Aortic smooth muscle cell (primary cell): ENCODE measurements at places on chromosomes 4 and X. TPM values are rescaled to one million over a fixed set of nuclear protein-coding genes. Genes with fewer than 3 reads are reported as not detected.

The NPY2R gene
- 117 and 139 TPM in 2 replicates for total RNA-seq

The XAGE1B gene
- total RNA-seq: not detected in 2 replicates

The APOO gene
- 7.9 and 9.6 TPM in 2 replicates for total RNA-seq

The TCEAL9 gene
- total RNA-seq: 184 and 202 TPM in 2 replicates

The NWD2 gene
- not detected in 2 replicates for total RNA-seq

The MTHFD2L gene
- 11.9 and 12.4 TPM in 2 replicates for total RNA-seq

The DCAF8L2 gene
- total RNA-seq: 0.13 TPM in 1 of 2 replicates, not detected in the other

The CSAG3 gene
- not detected in 2 replicates for total RNA-seq

The NAA11 gene
- 0.06 TPM in 1 of 2 replicates, not detected in the other for total RNA-seq

The TMSB15A gene
- 4.9 and 6.3 TPM in 2 replicates for total RNA-seq

The NALF2 gene
- not detected in 2 replicates for total RNA-seq

The MAGEB17 gene
- total RNA-seq: not detected in 2 replicates

The CNKSR2 gene
- total RNA-seq: 1.5 and 2.9 TPM in 2 replicates

The MYOZ2 gene
- total RNA-seq: 1.7 and 3.9 TPM in 2 replicates

The CENPE gene
- 10.5 and 14.5 TPM in 2 replicates for total RNA-seq

The MAGEA2B gene
- not detected in 2 replicates for total RNA-seq

The RTL5 gene
- 3.7 and 5.6 TPM in 2 replicates for total RNA-seq

The CASP6 gene
- total RNA-seq: 23.9 and 27.2 TPM in 2 replicates

The RAB40A gene
- total RNA-seq: 0.12 TPM in 1 of 2 replicates, not detected in the other

The CXXC4 gene
- total RNA-seq: not detected in 2 replicates

The SH3RF1 gene
- 35.0 and 45.0 TPM in 2 replicates for total RNA-seq

The CYP4V2 gene
- 24.4 and 45.7 TPM in 2 replicates for total RNA-seq

The TLR3 gene
- 3.7 and 6.9 TPM in 2 replicates for total RNA-seq

The CSN1S1 gene
- not detected in 2 replicates for total RNA-seq

The UGT2B15 gene
- total RNA-seq: not detected in 2 replicates

The FAM9B gene
- not detected in 2 replicates for total RNA-seq

The TIGD4 gene
- total RNA-seq: 0.12 and 0.13 TPM in 2 replicates

The PTPN13 gene
- total RNA-seq: 39.2 and 44.8 TPM in 2 replicates

The TENM3 gene
- 0.13 and 0.19 TPM in 2 replicates for total RNA-seq

The TLR2 gene
- total RNA-seq: under 0.01 TPM in 1 of 2 replicates, not detected in the other

The ADH6 gene
- total RNA-seq: 0.12 TPM in 1 of 2 replicates, not detected in the other

The BGN gene
- total RNA-seq: 56.3 and 168 TPM in 2 replicates

The MAGEB2 gene
- not detected in 2 replicates for total RNA-seq
